ENCODE measurements at places on chromosomes 3 and 15.

DNA sequence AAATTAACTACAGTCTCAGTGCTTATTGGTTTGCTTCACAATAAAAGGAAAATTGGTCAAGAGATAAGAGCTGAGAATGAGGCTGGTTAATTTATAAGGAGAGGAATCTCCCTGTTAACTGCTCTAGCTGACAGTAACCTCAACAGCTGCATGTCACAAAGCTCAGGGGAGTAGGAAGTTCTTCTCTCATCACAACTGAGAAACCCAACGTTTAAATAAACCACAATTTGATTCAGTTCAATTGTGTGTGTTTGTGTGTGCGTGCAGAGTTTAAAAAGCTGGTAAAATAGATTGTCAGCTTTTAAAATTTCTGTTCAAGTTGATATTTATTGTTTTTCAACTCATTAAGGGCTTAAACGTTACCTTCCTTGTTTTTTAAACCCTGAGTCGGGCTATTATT lies 3.5 kb upstream of the TGFBR2 start:
- H3K27ac ChIP-seq: no peak overlapping the region
- no peaks in the 10 kb centered on the region for H3K27me3 ChIP-seq
- no peaks in the 10 kb centered on the region for H3K36me3 ChIP-seq
- H3K4me1 ChIP-seq: peaks cover 33% of the 10 kb centered on the region
- H3K4me3 ChIP-seq: no peak overlapping the region
- DNase-seq: no peak

GRCh38 chr3:14517601-14518431 lies 22.3 kb downstream of the GRIP2 start:
- no peak overlapping the region for H3K4me3 ChIP-seq
- no peak for DNase-seq
- no peaks in the 10 kb centered on the region for H3K4me1 ChIP-seq
- no peak overlapping the region for H3K27ac ChIP-seq

GRCh38 chr15:73317651-73318462 lies 50.9 kb downstream of the HCN4 start:
- H3K27me3 ChIP-seq: peaks cover 10% of the 10 kb centered on the region
- no peak overlapping the region for H3K4me3 ChIP-seq
- DNase-seq: no peak
- no peaks in the 10 kb centered on the region for H3K36me3 ChIP-seq
- H3K27ac ChIP-seq: no peak overlapping the region

DNA sequence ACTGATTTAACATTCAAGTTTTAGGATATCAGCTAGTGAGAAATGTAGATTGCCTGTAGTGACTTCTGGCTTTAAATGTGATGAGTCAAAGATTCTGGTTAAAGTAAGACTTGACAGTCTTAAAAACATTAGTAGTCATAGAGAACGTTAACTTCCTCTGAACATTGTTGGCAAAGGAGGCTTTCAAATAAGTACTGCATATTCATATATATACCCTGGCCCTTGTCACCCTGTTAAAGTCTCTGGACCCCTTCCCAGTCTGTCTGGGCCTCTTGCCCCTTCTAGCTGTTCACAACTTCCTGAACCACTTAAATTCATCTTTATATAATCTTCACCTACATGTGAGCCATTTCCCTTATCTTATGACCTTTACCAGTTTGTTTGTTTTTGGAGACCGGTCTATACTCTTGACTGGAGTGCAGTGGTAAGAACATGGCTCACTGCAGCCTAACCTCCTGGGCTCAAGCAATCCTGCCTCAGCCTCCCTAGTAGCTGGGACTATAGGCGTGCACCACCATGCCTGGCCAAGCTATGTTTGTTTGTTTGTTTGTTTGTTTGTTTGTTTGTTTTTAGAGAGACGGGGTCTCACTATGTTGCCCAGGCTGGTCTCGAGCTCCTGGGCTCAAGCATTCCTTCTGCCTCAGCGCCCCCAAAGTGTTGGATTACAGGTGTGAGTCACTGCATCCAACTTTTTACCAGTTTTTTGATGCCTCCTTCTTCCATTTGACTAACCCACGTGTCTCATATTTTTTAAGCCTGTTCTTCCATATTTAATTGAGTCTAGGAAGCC lies 64.4 kb upstream of the CRTC3 start:
- H3K4me1 ChIP-seq: no peaks in the 10 kb centered on the region
- no peaks in the 10 kb centered on the region for H3K27me3 ChIP-seq
- H3K36me3 ChIP-seq: peaks cover 23% of the 10 kb centered on the region

DNA sequence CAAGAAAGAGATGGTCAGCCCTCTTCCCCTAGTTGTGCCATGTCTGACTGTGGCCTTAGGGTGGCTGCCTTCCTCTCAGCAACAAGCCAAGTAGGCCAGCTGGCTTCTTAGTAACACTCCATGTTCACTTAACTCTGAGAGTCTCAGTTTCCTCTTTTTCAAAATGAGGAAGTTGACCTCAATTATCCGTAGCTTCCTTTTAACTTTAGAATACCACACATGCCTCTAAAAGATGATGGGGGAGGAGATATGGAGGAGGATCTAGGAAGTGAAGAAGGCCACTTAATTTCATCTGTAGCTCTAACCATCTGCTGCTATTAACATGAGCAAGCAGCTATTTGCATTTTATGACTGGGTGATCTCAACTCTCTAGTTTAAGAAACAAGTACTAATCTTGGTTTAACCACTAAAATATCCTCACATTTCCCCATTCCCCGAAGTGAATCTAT lies 32.9 kb downstream of the CD200R1L start:
- H3K4me3 ChIP-seq: no peak overlapping the region
- no peak overlapping the region for H3K27ac ChIP-seq
- peak; percentile 94 for DNase-seq
- H3K4me1 ChIP-seq: peaks cover 17% of the 10 kb centered on the region
- H3K36me3 ChIP-seq: no peaks in the 10 kb centered on the region

GRCh38 chr3:151976211-151977050 lies 103.0 kb downstream of the SUCNR1 start:
- H3K4me1 ChIP-seq: peaks cover 8% of the 10 kb centered on the region
- H3K27me3 ChIP-seq: no peaks in the 10 kb centered on the region
- no peak overlapping the region for H3K27ac ChIP-seq
- H3K36me3 ChIP-seq: no peaks in the 10 kb centered on the region

GRCh38 chr3:177338697-177339219 lies 141.5 kb upstream of the TBL1XR1 start:
- H3K27me3 ChIP-seq: no peaks in the 10 kb centered on the region
- H3K4me3 ChIP-seq: no peak overlapping the region
- peak; percentile 71 for DNase-seq
- peaks cover 50% of the 10 kb centered on the region for H3K4me1 ChIP-seq
- H3K27ac ChIP-seq: peak overlapping the region; percentile 49
- no peaks in the 10 kb centered on the region for H3K36me3 ChIP-seq

GRCh38 chr15:82680200-82681102 lies 29.2 kb downstream of the AP3B2 start:
- DNase-seq: peak; percentile 91
- H3K27ac ChIP-seq: no peak overlapping the region
- no peaks in the 10 kb centered on the region for H3K4me1 ChIP-seq
- H3K27me3 ChIP-seq: peaks cover 24% of the 10 kb centered on the region
- peak overlapping the region; percentile 78 for H3K4me3 ChIP-seq

GRCh38 chr15:71301958-71302621 lies 186.8 kb downstream of the THSD4 start:
- no peaks in the 10 kb centered on the region for H3K36me3 ChIP-seq
- H3K4me1 ChIP-seq: no peaks in the 10 kb centered on the region
- DNase-seq: no peak
- peaks cover 2% of the 10 kb centered on the region for H3K27me3 ChIP-seq
- no peak overlapping the region for H3K4me3 ChIP-seq

GRCh38 chr15:61639491-61639890 lies 410.4 kb upstream of the RORA start:
- no peak overlapping the region for H3K4me3 ChIP-seq
- H3K4me1 ChIP-seq: no peaks in the 10 kb centered on the region
- H3K36me3 ChIP-seq: no peaks in the 10 kb centered on the region
- H3K27ac ChIP-seq: no peak overlapping the region

GRCh38 chr3:13199899-13200451 lies 126.7 kb upstream of the IQSEC1 start:
- H3K27me3 ChIP-seq: peaks cover 12% of the 10 kb centered on the region
- H3K27ac ChIP-seq: no peak overlapping the region
- peaks cover 15% of the 10 kb centered on the region for H3K4me1 ChIP-seq
- DNase-seq: no peak
- H3K4me3 ChIP-seq: no peak overlapping the region

- no peak overlapping the region for H3K27ac ChIP-seq
- H3K4me3 ChIP-seq: no peak overlapping the region
Observed at GRCh38 chr15:52111517-52112202, 915 bp downstream of the BCL2L10 start.

GRCh38 chr15:93048759-93049161 lies 40.3 kb downstream of the RGMA start:
- peak; percentile 86 for DNase-seq
- no peak overlapping the region for H3K4me3 ChIP-seq
- peaks cover 52% of the 10 kb centered on the region for H3K4me1 ChIP-seq

- peak; percentile 55 for DNase-seq
- peaks cover 10% of the 10 kb centered on the region for H3K4me1 ChIP-seq
- no peak overlapping the region for H3K4me3 ChIP-seq
- H3K27me3 ChIP-seq: peaks cover 12% of the 10 kb centered on the region
- H3K27ac ChIP-seq: no peak overlapping the region
Observed at GRCh38 chr15:45573961-45574629, 13.1 kb upstream of the BLOC1S6 start.

DNA sequence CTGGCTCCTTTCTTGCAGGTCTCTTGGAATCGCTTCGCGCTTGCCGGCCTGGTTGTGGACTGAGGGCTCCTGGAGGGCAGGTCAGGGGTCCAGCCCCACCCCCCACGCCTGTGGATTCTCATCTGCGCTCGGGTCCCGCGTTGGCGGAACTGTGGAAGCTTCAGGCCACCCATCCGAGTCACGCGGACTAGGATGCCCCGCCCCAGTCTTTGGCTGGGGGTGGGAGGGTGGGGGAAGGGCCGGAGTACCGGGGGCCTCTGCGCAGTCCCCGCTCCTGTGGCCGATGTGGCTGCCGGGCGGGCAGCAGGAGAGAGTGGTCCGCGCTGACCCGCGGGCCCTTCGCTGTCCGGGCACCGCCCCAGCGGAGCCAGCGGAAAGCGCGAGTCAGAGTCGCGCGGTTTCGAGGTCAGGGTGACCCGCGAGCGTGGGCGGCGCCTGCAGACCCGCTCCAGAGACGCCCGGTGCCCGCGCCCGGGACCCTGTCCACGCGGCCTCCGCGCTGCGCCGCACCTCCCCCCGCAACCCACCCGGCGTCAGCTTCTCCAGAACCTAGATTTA lies 114.2 kb downstream of the KLF13 start:
- no peaks in the 10 kb centered on the region for H3K27me3 ChIP-seq
- H3K36me3 ChIP-seq: no peaks in the 10 kb centered on the region
- H3K27ac ChIP-seq: no peak overlapping the region
- peaks cover 36% of the 10 kb centered on the region for H3K4me1 ChIP-seq

GRCh38 chr3:48023377-48023776 lies 7.2 kb upstream of the MAP4 start:
- H3K27me3 ChIP-seq: no peaks in the 10 kb centered on the region
- no peaks in the 10 kb centered on the region for H3K4me1 ChIP-seq
- no peak overlapping the region for H3K27ac ChIP-seq
- no peaks in the 10 kb centered on the region for H3K36me3 ChIP-seq

DNA sequence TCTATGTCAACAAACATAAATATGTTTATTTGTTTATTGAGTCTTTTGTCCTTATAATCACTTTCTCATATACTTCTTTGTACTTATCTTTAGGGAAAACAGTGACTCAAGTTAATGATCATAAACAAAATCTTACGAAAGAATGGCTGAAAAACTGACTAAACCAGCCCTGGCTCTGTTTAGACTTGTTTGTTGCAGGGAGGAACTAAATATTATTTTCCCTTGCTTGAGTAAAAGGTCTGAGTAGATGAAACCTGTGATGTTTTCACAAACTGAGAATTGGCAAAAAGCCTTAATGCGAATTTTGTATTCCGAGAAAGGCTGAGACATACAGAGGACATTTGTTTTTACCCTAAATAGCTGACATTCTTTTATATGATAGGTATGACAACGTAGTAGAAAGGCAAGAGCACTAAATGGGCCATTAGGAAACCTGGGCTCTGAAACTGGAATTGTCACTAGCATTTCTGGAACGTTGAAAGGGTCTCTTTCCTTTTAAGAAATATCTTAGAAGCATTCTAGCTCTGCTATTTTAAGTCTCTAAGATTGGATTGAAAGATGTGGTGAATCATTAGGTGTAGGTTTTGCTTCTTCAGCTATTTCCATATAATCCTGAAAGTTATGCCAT lies 18.2 kb upstream of the CLDN16 start:
- no peaks in the 10 kb centered on the region for H3K4me1 ChIP-seq
- no peak for DNase-seq
- H3K4me3 ChIP-seq: no peak overlapping the region
- no peaks in the 10 kb centered on the region for H3K27me3 ChIP-seq
- H3K36me3 ChIP-seq: no peaks in the 10 kb centered on the region

- peak; percentile 55 for DNase-seq
- no peak overlapping the region for H3K27ac ChIP-seq
- H3K4me3 ChIP-seq: no peak overlapping the region
- H3K27me3 ChIP-seq: peaks cover 8% of the 10 kb centered on the region
- H3K36me3 ChIP-seq: no peaks in the 10 kb centered on the region
Observed at GRCh38 chr3:195548987-195549386, 5.9 kb upstream of the PPP1R2 start.

GRCh38 chr3:141401573-141402475 lies 33.5 kb downstream of the ZBTB38 start:
- peak overlapping the region; percentile 85 for H3K27ac ChIP-seq
- peaks cover 4% of the 10 kb centered on the region for H3K36me3 ChIP-seq
- no peaks in the 10 kb centered on the region for H3K27me3 ChIP-seq
